ENCODE measurements at places on chromosomes 5 and 9.

- DNase-seq, result no peak
Observed at GRCh38 chr9:96448546-96449170, 1.3 kb upstream of the HABP4 start.

DNA sequence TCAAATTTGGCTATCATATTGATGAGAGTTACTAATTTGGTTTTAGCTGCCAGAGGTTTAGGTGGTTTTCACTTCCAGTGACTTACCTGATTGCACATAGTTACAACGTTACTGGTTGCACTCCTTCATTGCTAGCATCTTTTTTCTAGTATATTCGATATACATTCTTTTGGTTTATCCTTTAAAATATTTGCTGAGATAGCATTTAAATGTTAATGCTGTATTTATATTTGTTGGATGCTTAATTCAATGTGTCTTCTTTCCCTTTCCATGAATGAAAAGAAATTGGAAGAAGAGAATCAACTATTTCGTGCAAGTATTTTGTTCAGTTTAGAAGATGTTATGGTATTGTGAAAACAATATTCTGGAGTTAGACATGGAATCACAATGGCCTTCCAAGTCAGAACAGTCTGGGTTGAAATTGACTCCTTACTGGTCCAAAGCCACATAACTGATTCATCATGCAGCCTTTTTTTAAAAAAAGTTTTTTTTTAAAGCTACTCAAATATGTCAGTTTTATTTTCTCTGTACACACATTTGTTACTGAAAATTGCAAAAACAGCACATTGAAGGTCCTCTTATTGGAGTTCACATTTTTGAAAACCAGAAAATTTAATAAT is 2.2 kb downstream of the SPIN1 start:
- DNase-seq, result no peak

DNA sequence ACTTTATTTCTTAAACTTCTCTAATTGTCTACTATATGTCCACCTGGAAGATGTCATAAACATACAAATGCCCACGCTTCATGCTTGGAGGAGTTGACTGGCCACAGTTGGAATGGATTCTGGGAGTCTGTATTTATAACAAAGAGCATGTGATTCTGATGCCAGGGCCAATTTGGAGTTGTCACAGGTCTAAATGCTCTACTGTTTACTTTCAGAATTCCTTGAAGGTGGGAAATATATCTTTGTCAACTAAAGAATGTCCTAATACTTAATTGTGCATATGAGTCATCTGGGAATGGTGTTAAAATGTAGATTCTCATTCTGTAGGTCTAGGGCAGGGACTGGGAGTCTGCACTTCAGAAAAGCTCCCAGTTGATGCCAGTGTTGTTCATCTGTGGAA is 196.1 kb downstream of the ANXA1 start:
- DNase-seq, result no peak

- DNase-seq, result no peak
Observed at GRCh38 chr9:110659891-110660541, 8.6 kb upstream of the MUSK start.

GRCh38 chr5:35921930-35922329 is 16.5 kb downstream of the CAPSL start:
- no peak for DNase-seq

GRCh38 chr9:119483153-119483552 is 113.9 kb upstream of the BRINP1 start:
- DNase-seq, result no peak

DNA sequence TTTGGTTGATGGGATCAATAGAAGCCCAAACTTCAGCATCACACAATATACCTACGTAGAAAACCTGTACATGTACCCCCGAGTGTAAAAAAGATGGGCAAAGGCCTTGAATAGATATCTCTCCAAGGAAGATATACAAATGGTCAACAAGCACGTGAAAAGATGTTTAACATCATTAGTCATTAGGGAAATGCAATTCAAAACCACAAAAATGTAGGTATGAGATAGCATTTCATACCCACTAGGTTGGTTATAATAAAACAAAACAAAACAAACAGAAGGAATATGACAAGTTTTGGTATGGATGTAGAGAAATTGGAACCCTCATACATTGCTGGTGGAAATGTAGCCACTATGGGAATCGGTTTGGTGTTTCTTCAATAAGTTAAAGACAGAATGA is 33.1 kb upstream of the PPARGC1B start:
- DNase-seq, result no peak

DNA sequence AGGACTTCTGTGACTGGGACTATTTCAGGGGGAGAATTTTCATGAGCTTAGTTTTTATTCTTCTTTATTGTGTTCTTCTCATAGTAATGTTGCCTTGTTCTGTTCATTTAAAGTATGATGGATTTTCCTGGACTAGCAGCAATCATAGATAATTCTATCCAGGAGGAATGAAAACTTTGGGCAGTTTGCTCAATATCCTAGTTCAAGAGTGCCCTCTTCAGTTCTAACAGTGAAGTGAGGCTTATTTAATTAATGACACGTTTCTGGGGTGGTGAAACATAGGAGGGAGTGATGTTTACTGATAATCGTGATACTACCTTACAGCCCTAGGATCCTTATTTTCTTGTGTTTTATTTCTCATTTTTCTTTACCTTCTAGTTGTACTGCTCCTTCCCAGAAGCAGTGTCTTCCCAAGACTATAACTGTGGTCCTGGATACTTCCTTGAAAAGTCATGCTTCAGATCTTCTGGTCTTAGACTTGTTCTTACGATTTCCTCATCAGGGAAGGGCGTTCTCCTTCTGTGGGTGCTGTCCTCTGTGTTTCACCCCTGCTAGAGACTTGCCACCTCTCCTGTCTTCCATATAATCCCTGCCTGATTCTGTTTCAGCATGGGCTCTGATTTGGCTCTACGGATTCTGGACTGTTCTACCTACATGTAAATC is 57.4 kb downstream of the CFAP95 start:
- no peak for DNase-seq

DNA sequence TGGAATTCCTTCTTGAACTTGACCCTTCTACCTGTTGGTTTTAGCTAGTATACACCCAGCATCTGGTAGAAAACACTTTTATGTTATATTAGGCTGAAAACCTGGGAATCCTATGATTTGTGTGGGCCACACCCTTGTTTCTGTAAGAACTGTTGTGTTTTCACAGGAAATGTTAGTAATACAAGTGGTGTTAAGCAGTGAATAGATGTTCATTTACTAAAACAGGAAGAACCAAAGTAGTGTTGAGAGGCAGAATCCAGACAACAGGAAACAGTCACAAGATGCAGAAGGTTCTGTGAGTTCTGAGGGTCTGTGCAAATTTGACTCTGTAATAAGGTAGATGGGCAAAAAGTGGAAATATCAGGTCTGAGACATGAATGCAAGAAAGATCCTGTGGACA is 73.0 kb upstream of the RAI14 start:
- DNase-seq, result no peak

DNA sequence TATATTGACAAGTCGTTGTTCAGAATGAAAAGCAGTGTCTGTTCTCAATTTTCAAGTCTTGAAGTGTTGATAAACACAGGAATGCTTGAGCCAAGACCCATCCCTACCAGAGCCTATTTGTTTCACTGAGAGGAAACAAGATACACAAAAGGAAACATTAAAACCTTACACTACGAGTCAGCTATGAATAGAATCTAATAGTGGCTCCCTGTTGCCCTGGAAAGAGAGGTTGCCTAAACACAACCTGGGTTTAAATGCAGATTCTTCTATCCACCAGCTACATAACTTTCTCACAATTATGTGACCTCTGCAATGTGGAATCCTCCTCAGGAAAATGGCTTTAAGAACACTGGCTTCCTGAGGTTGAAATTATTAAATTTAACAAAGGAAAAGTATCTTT is 29.1 kb upstream of the BNC2 start:
- DNase-seq, result no peak

- no peak for DNase-seq
Observed at GRCh38 chr5:128534726-128535125, 3.3 kb downstream of the FBN2 start.

DNA sequence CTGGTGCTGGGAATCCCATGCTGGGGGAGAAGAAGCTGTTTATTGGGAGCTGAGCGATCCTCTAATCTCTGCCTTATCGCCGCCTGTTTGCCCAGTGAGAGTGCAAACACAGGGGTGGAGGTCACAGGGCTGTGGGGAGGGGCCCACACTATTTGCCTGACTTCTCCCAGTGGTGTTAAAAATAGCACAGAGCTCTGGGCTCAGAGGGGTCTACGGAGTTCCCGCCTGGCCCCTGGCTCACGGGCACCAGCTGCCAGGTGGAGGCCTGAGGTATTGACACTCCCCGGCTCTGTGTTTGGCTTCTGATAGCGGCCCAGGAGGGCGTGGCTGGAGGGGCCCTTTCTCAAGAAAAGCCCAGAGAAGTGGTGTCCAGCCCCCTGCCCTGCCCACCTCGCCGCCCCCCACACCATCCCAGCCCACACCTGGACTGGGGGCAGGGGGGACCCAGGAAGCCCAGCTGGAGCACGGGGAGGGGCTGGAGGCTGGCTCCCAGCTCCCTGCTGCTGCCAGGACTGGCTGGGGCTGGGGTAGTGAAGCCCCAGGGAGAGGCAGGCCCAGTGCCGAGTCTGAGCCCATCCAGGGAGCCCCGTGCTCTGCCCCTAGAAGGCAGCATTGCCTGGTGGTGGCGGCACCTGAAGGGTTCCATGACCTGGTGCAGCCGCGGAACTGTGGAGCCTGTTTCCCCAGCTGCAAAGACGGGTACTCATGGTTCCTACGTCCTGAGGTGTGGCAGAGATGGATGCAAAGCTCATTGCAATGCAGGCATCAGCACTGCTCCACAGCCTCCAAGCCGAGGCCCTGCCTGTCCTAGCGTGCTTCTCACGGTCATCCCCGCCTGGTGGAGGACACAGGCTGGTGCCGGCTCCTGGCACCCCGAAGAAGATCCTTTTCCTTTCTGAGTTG is 35.7 kb upstream of the EGFL7 start:
- no peak for DNase-seq

DNA sequence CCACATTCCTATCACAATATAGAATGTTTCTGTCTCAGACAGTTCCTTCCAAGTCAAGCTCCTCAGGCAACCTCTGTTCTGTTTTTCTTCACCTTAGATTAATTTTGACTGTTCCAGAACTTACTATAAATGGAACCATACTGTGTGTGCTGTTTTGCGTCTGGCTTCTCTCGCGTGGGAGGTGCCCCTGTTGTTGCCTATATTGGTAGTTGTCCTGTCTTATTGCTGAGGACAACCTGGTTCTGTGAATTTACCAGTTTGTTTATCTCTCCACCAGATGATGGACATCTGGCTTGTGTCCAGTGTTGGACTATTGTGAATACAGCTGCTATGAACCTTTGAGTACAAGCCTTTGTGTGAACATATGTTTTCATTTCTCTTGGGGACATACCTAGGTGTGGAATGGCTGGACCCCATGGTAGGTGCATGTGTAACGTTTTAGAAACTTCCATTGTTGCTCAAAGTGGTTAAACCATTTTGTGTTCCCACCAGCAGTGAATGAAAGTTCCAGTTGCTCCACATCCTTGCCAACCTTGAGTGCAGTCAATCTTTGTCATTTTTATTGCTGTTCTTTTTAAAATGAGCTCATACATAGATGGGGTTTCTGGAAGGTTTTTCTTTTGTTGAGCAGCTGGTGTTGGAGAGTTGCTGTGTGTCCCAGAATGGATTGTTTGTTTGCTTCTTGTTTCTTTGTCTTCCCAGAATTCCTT is 18.1 kb downstream of the HMCN2 start:
- DNase-seq, result no peak

GRCh38 chr5:115626445-115626823 is 598 bp upstream of the TMED7 start:
- DNase-seq, result no peak

GRCh38 chr9:16030528-16031185 is 477.8 kb downstream of the CCDC171 start:
- DNase-seq, result peak; percentile 20

GRCh38 chr5:180296771-180297170 is 4.9 kb upstream of the MAPK9 start:
- DNase-seq, result no peak

DNA sequence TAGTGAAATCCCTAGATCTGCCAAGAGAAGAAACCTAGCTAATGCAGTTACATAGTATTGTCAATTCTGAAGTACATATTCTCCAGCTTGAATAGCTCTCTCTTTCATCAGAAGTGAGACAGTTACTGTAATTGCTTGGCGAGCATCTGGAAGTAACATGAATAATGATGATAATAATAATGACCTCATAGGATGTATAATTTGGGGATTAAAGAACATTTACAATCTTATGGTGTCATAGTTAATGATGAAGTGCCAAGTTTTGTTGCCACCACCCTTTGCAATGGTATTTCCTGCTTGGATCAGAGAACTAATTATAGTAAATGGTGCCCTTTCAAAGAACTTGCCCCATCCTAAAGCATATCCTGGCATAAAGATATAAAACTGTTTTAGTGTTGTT is 201.4 kb downstream of the ADAMTSL1 start:
- no peak for DNase-seq

GRCh38 chr5:9780501-9780900 is 150.3 kb upstream of the TAS2R1 start:
- no peak for DNase-seq

GRCh38 chr5:170151097-170151831 is 45.6 kb downstream of the FOXI1 start:
- no peak for DNase-seq

GRCh38 chr5:17005107-17005828 is 69.2 kb upstream of the MYO10 start:
- DNase-seq, result no peak

DNA sequence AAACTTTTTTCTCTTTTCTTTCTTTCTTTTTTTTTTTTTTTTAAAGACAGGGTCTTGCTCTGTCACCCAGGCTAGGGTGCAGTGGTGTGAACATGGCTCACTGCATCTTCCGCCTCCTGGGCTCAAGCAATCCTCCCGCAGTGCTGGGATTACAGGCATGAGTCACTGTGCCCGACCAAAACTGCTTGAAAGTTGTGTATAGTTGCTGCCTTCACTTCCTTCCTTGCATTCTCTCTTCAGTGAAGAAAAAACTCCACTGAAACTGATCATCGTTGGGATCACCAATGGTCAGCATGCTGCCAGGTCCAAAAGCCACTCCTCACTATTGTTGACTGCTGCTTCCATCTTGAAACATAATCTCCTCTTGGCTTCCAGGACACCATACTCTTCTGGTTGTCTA is 66.6 kb upstream of the CTNNA1 start:
- DNase-seq, result no peak

DNA sequence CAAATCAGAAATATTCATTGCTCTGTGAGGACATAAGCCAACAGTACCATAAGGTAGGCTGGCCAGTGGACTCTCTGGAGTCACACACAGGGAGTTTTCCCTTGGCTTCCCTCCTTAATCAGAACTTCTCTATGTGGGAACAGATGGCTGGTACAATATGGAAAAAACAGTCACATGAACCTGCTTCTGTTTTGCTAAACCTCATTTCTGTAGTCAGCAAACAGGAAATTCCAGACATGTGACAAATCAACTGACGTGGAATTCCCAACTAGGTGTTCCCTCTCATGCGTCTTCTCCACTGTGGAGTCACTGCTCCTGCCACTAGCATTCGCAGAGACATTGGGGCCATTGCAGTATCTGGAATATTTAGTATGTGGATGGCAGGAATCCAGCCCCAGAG is 617.6 kb downstream of the KIF4B start:
- DNase-seq, result no peak

Data from activated CD4-positive, alpha-beta memory T cell treated with anti-CD3 and anti-CD28 coated beads for 36 hours (primary cell).